Stimulated activated CD4-positive, alpha-beta T cell treated with anti-CD3 and anti-CD28 coated beads, Interleukin-12 subunit alpha, Interleukin-12 subunit beta, amount 100 ng/mL, for 24 hours (primary cell): ENCODE measurements at places on chromosomes 16 and 17.

- DNase-seq, result no peak
Measured at GRCh38 chr17:68468788-68469187, 11.5 kb upstream of the WIPI1 start.

- DNase-seq, result no peak
Measured at GRCh38 chr17:19331543-19332245, 30.8 kb downstream of the B9D1 start.

GRCh38 chr16:87465306-87465705, 27.5 kb downstream of the ZCCHC14 start:
- DNase-seq, result no peak

DNA sequence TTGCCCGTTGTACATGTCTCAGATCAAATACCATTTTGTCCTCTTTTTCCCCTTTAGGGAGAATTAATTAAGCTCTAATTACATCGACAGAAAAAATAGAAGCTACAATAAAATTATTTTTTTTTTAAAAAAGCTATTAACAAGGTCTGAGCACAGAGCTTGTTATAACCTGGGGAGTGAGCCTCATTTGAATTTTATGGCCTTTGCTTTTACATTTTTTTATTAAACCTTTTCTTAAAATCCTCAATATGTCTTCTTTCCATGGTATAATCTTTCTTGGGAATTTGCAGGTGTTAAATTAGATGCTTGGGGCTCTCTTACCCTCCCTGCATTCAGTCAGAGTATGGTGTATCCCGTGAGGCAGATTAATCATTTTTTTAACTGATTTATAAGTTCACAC, 212.5 kb upstream of the XYLT1 start:
- no peak for DNase-seq
